ENCODE measurements at places on chromosomes 3 and 15. TPM values are rescaled to one million over a fixed set of nuclear protein-coding genes. Genes with fewer than 3 reads are reported as not detected.
A peak's percentile ranks its signal among the peaks of the same experiment; 100 is the strongest.

DNA sequence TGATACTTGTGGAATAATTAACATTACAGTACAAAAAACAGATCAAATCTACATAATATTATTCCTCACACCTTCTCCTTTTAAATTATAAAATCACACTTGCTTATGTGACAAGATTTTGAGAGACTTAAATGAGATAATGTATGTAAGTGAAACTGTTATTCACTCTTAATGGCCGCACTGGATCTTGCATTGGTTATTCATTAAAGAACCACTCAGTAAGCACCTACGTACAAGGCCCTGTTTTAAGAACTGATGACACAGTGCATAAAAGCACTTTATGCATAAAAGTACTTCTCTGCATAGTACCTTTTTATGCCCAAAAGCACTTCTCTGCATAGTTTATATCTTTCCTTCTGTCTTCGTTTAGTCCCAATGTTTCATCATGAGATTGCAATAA lies 172.1 kb downstream of the GOLGA6L6 start:
- H3K4me3 ChIP-seq, result no peak overlapping the region
- DNase-seq, result no peak
- no peaks in the 10 kb centered on the region for H3K27me3 ChIP-seq
- no peaks in the 10 kb centered on the region for H3K4me1 ChIP-seq
- no peak overlapping the region for H3K27ac ChIP-seq

DNA sequence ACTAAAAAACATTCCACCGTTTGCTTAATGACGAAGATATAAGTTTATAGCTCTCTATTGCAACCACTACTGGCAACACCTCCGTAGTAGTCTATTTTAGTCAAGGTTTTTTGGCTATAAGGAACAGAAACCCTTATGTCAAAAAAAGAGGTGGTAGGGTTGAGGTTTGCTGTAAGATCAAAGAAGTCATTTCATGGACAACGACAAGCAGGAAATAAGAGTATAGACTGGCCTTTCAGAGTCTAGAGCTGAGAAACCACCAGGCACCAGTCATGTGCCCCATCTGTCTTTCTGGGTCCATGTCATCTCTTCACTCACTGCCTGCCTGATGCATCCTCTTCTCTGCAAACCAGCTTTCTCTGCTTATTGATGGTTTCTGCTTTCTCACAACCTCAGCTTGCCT lies 42.7 kb downstream of the THBS1 start:
- peak overlapping the region; percentile 87 for H3K27ac ChIP-seq
- DNase-seq, result no peak
- H3K27me3 ChIP-seq, result no peaks in the 10 kb centered on the region
- H3K4me1 ChIP-seq, result peaks cover 36% of the 10 kb centered on the region

- no peaks in the 10 kb centered on the region for H3K27me3 ChIP-seq
- H3K27ac ChIP-seq, result no peak overlapping the region
- peaks cover 5% of the 10 kb centered on the region for H3K4me1 ChIP-seq
- no peak for DNase-seq
- H3K36me3 ChIP-seq, result peaks cover 11% of the 10 kb centered on the region
These were observed 25.1 kb downstream of the LRRFIP2 start for GRCh38 chr3:37149257-37149656.

DNA sequence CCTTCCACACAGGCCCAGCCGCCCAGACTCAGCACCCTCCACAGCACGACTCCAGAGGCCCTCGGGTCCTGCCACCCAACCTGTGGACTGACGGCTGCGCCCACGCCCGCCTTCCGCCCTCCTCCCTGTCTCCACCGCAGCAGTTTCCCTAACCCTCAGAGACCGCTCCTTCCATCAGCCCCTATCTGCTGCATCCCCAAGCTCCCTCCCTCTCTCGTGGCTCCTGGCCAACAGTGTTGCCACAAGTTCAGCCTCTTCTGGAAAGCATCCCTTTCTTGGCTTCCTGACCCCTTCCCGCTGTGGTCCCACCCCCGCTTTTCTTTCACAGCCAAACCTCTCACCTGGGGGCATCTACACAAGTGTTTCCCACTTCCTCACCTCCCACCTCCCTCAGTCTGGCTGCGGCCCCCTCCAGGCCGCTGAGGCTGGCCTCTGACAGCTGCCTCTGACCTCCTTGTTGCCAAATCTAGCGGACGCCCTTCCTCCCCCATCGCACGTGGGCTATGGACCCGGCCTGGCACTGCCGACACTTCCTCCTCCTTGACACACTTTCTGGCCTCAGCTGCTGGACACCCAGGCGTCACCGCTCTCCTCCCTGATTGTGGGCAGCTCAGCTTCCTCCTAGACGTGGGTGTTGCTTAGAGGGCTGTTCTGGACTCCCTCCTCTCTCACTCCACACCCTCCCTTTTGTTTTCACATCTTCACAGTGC lies 168.8 kb upstream of the TLE3 start:
- H3K27ac ChIP-seq, result no peak overlapping the region
- DNase-seq, result no peak
- peaks cover 27% of the 10 kb centered on the region for H3K4me1 ChIP-seq

DNA sequence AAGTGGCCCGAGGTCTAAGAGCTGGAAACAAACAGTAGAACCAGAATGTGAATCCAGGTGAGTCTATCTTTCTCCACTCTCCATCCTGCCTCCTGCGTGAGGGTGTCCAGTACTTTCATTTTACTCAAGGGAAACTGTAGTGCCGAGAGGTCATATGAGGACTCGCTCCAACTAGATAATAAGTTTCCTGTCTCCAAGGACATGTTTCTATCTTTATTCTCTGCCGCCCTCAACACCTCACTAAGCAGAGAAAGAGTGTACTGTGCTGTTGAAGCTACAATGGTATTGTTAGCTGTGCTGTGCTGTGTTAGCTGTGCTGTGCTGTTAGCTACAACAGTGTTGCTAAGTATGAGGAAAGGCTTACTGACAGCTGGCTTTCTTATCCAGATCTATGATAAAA lies 137.9 kb upstream of the COL8A1 start:
- DNase-seq, result no peak
- no peak overlapping the region for H3K4me3 ChIP-seq
- H3K27me3 ChIP-seq, result no peaks in the 10 kb centered on the region
- peaks cover 27% of the 10 kb centered on the region for H3K4me1 ChIP-seq
- H3K27ac ChIP-seq, result no peak overlapping the region

DNA sequence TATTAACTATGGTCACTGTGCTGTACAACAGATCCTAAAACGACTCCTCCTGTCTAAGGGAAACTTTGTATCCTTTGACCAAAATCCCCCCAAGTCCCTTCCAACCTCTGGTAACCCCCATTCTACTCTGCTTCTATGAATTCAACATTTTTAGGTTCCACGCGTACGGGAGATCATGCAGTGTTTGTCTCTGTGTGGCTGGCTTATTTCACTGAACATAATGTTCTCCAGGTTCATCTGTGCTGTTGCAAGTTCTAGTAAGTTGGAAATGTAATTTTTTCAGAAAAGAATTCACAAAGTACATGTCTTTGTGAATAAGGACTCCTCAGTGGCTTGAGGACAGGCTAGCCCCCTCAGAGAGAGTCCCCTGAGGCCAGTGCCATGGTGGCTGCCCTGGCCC lies 66.1 kb downstream of the ATP10A start:
- H3K36me3 ChIP-seq, result no peaks in the 10 kb centered on the region
- no peak overlapping the region for H3K27ac ChIP-seq
- H3K4me1 ChIP-seq, result no peaks in the 10 kb centered on the region
- DNase-seq, result no peak

DNA sequence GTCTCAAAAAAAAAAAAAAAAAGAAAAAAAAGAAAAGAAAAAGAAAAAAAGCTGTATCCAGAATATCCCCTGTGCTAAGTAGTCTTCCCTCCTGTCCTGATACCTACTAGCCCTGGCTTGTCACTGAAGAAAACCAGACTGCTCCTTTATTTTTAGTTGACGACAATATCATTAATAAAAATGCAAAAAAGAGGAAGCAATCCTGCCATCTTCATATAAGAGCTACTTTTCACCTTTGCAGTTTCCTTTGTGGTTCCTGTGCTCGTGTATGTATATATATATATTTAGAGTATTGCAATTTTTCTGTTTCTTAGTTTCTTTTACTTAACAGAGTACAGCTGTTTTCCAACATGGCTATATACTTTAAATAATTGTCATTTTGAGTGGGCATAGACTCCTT lies 13.6 kb downstream of the C3orf20 start:
- H3K27ac ChIP-seq, result no peak overlapping the region
- H3K4me3 ChIP-seq, result no peak overlapping the region
- H3K27me3 ChIP-seq, result peaks cover 4% of the 10 kb centered on the region
- no peaks in the 10 kb centered on the region for H3K36me3 ChIP-seq
- no peak for DNase-seq
- H3K4me1 ChIP-seq, result no peaks in the 10 kb centered on the region

- no peak for DNase-seq
- no peak overlapping the region for H3K4me3 ChIP-seq
- no peak overlapping the region for H3K27ac ChIP-seq
- H3K4me1 ChIP-seq, result no peaks in the 10 kb centered on the region
These were observed 454.7 kb upstream of the ADAMTS9 start for GRCh38 chr3:65142456-65142855.

DNA sequence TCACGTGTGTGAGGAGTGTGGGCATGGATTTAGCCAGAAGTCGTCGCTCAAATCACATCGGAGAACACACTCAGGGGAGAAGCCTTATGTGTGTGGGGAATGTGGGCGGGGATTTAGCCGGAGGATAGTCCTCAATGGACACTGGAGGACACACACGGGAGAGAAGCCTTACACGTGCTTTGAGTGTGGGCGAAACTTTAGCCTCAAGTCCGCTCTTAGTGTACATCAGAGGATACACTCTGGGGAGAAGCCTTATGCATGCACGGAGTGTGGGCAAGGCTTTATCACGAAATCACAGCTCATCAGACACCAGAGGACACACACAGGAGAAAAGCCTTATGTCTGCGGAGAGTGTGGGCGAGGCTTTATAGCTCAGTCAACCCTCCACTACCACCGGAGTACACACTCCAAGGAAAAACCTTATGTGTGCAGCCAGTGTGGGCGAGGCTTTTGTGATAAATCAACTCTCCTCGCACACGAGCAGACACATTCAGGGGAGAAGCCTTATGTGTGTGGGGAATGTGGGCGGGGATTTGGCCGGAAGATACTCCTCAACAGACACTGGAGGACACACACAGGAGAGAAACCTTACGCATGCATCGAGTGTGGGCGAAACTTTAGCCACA lies 28.1 kb downstream of the ZNF589 start:
- DNase-seq, result no peak
- no peaks in the 10 kb centered on the region for H3K27me3 ChIP-seq
- H3K27ac ChIP-seq, result no peak overlapping the region
- H3K36me3 ChIP-seq, result peaks cover 4% of the 10 kb centered on the region
- H3K4me1 ChIP-seq, result peaks cover 9% of the 10 kb centered on the region
- H3K4me3 ChIP-seq, result no peak overlapping the region

- no peak for DNase-seq
- no peaks in the 10 kb centered on the region for H3K27me3 ChIP-seq
- no peak overlapping the region for H3K27ac ChIP-seq
- peaks cover 50% of the 10 kb centered on the region for H3K36me3 ChIP-seq
These were observed 32.3 kb upstream of the CRTC3 start for GRCh38 chr15:90497376-90497775.

DNA sequence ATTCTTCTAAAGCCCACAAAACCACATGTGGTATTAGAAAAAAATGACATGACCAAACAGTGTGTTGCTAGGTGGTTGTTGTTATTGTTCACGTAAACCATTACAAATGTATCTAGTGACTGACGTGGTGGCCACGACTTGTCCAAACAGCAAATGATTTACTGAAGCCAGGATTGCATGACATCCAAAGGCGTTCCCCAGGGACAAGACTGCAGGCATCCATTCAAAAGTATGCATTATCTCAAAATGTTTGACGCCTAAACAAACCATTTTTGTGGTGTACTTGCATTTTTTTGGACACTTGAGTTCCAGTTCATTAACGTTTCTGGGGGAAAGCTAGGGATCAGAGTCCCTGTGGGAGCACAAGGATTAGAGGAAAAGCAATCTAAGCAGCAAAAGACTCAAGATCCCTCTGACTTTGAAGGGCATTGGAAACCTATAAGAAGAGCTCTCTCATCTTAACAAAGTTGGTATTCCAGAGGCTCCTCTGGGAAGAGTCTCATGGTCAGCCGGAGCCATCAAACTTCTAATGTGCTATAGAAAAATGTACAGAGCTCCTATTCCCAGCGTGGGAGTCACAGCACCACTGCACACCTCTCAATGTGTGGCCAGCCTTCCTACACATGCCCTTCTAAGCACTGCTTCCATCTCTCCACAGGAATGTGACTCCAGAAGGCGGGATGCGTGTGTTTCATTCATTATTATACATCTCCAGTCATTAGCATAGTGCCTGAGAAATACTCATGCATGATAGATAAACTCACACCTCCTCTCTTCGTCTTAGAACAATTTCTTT lies 62.9 kb downstream of the FBN1 start:
- H3K4me1 ChIP-seq, result peaks cover 5% of the 10 kb centered on the region
- H3K27me3 ChIP-seq, result no peaks in the 10 kb centered on the region
- no peak overlapping the region for H3K4me3 ChIP-seq

DNA sequence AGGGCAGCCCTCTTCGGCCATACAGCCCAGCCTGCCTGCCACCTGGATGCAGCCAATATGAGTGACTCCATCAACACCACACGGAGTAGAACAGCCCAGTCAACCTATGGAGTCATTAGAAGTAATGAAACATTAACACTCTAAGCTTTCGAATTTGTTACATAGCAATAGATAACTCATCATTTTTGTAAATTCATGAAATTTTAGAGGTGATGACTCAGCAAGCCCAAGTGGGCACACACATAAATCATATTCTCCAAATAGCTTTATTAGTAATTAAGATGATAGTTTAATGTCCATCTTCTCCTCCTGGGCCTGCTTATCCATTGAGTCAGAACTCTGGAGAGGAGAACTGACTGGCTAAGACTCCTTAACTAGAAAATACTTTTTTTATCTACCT lies 335.0 kb upstream of the KCNH8 start:
- no peaks in the 10 kb centered on the region for H3K36me3 ChIP-seq
- H3K27ac ChIP-seq, result no peak overlapping the region
- no peak overlapping the region for H3K4me3 ChIP-seq
- DNase-seq, result no peak

Gene TTLL13
- not detected for total RNA-seq

DNA sequence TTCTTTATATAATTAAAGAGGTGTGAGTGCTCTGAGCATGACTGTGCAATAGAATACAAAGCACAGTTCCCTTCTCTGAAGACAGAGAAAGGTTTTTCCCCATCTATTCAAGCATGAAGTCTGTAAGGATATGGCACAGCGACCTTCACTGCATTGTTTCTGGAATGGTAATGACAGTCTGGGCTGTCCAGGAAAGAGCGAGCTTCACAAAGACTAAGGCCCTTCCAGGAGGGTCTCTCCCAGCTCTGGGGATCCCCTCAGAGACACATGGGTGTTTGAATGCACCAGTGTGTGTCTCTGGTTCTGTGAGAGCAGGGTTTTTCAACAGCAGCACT lies 179.9 kb upstream of the NR2E3 start:
- H3K4me3 ChIP-seq, result no peak overlapping the region
- no peaks in the 10 kb centered on the region for H3K36me3 ChIP-seq
- peaks cover 9% of the 10 kb centered on the region for H3K4me1 ChIP-seq
- DNase-seq, result no peak
- H3K27me3 ChIP-seq, result no peaks in the 10 kb centered on the region

Gene TICRR
- 20.5 TPM for total RNA-seq

DNA sequence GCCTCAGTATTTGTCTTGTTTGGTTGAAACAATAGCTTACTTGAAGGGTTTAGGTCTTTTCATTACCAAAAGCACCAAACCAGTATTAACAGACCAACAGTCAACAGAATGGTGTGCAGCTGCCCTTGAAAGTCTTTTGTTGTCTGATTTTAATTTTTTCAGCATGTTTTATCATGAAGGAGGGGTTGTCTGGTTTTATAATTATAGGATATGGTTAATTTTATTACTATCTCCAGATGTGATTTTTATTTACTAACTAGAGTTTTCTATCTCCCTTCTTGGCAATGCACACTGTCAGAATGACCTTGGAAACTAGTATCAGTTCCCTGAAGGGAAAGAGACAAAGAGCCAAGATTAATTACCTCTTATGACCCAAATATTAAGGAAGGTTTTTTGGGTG lies 9.2 kb upstream of the CD200R1L start:
- H3K4me1 ChIP-seq, result no peaks in the 10 kb centered on the region
- H3K4me3 ChIP-seq, result no peak overlapping the region
- H3K27ac ChIP-seq, result no peak overlapping the region
- no peaks in the 10 kb centered on the region for H3K27me3 ChIP-seq
